ENCODE measurements at places on chromosomes 3 and 15. TPM values are rescaled to one million over a fixed set of nuclear protein-coding genes. Genes with fewer than 3 reads are reported as not detected.

CALML4 gene
- 0.30 TPM for total RNA-seq

CGNL1 gene
- 1.2 TPM for total RNA-seq

COL7A1 gene
- 55.2 TPM for total RNA-seq

PIF1 gene
- 5.8 TPM for total RNA-seq

MUC20 gene
- not detected for total RNA-seq

TTLL13 gene
- total RNA-seq = not detected

OXTR gene
- total RNA-seq = 31.7 TPM

IGSF10 gene
- 1.6 TPM for total RNA-seq

GUCA1C gene
- total RNA-seq = not detected

GOLGA6A gene
- not detected for total RNA-seq

WNT5A gene
- 77.3 TPM for total RNA-seq

SKOR1 gene
- 0.09 TPM for total RNA-seq

FEZF2 gene
- total RNA-seq = not detected

TMEM158 gene
- total RNA-seq = 70.1 TPM

ZPLD1 gene
- total RNA-seq = 0.42 TPM

ADCY5 gene
- 1.3 TPM for total RNA-seq

ARL14 gene
- total RNA-seq = not detected

C3orf70 gene
- total RNA-seq = 1.5 TPM

CCR9 gene
- not detected for total RNA-seq

RFTN1 gene
- total RNA-seq = 53.4 TPM

GMNC gene
- total RNA-seq = 0.30 TPM

ABHD17C gene
- total RNA-seq = 3.0 TPM

KNG1 gene
- total RNA-seq = not detected

VGLL4 gene
- 68.4 TPM for total RNA-seq

GRAMD2A gene
- 0.30 TPM for total RNA-seq

ERICH6 gene
- not detected for total RNA-seq

PRR23B gene
- total RNA-seq = not detected

ECE2 gene
- not detected for total RNA-seq

EDEM1 gene
- 38.3 TPM for total RNA-seq

CKMT1A gene
- total RNA-seq = not detected

FGD5 gene
- 0.59 TPM for total RNA-seq

GOLGA6L4 gene
- total RNA-seq = 0.78 TPM

SLC51A gene
- not detected for total RNA-seq

PLIN1 gene
- total RNA-seq = 0.30 TPM

BRK1 gene
- 89.8 TPM for total RNA-seq

EPHA3 gene
- total RNA-seq = 17.0 TPM

ITIH1 gene
- not detected for total RNA-seq

NDN gene
- total RNA-seq = 94.7 TPM

SLC51B gene
- not detected for total RNA-seq

DUSP7 gene
- 5.9 TPM for total RNA-seq

CASR gene
- total RNA-seq = not detected

ONECUT1 gene
- not detected for total RNA-seq

GOLGA8T gene
- not detected for total RNA-seq

GRM7 gene
- total RNA-seq = not detected

BFSP2 gene
- total RNA-seq = not detected

LMAN1L gene
- total RNA-seq = not detected

CDHR4 gene
- total RNA-seq = not detected

CMTM8 gene
- total RNA-seq = not detected
